8988T (cell line): ENCODE measurements at places on chromosomes 11 and 22.

- no peak for DNase-seq
Observed at GRCh38 chr11:122745111-122745510, 89.6 kb downstream of the UBASH3B start.

GRCh38 chr11:132051704-132052103 lies 681.3 kb downstream of the NTM start:
- no peak for DNase-seq

GRCh38 chr22:27454807-27455450 lies 346.6 kb downstream of the MN1 start:
- DNase-seq: no peak

DNA sequence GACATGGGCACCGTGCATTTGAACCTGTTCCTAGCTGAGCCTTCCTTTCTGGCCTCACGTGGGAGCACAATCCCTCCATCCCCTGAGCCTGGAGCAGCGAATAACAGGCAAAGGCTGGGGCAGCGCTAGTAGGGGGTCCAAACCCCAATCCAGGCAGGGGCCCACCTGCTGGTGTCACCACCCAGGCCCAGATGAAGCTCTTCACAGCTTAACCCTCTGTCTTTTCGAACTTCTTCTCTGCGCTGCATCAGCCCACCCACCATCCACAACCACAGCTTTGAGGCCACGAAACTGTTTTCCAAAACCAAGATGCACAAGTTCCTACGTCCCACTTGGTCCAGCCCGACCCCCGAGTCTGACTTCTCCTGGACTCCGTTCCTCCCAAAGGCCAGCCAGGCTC lies 11.5 kb downstream of the KCNC1 start:
- DNase-seq: no peak

DNA sequence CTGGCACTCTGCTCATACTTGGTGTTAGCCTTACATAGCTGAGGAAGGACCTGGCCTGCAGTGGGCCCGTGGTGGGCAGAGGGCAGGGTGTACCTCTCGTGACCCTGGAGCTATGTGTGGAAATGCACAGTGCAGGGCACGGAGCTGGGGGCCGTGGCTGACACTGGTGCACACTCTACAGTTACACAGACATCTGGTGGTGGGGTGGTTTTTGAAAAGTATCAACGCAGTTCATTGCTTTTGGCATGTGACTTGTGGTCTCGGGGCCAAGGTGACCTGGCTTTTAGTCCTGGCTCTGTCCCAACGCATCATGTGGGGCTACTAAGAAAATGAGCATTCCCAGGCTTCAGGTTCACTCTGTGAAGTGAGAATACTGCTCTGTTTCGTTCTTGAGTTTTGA lies 553.6 kb downstream of the NTM start:
- DNase-seq: no peak

DNA sequence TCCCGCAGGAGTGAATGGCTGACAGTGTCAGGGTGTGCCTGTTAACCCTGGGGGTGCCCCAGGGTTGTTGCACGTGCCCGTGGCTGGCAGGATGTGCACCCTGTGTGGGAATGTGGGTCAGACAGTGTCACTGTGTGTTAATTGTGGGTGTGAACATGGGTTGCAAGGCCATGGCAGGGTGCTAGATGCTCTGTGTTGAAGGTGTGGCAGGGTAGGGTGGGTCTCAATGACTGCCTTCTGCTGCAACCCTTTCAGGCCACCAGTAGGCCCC lies 8.3 kb downstream of the RIN1 start:
- DNase-seq: peak; percentile 24

DNA sequence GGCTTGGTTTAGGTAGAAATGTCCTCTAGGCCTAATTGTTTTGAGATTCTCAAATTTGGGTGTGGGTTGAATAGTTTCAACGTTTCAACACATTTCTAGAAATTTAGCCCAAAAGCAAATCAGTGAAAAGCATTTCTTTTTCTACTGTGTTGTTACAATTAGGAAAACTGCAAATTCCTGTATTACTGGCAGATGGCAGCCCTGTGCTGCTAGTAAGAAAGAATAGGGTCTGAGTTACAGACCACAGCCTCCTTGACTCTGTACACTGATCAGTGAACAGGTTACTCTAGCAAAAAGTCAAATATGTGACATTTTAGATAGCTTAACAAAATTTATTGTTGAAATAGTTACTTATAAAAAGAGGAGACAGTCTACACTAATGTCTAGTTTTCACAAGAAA lies 703.0 kb downstream of the JRKL start:
- DNase-seq: no peak

DNA sequence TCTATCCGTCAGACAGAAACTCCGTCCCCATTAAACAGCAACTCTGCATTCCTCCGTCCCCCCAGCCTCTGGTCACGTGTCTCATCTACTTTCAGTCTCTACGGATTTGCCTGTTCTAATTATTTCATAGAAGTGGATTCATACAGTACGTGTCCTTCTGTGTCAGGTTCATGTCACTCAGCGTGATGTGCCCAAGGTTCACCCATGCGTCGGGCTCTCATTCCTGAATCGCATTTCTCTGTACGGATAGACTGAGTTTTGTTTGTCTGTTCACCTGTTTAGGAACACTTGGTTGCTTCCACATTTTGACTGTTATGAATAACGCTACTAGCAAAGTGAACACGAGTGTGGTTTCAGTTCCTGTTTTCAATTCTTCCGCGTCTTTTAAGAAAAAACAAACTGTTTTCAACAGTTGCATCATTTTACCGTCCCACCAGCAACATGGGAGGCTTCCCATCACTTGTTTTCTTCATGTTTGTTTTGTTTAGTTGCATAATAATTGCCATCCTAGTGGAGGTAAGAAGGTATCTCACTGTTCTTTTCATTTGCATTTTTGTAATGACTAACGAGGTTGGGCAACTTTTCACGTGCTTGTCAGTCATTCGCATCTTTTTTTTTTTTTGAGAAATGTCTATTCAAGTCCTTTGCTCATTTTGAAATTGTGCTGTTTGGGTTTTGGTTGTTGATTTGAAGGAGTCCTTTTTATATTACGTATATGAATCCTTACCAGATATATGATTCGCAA lies 8.9 kb upstream of the NLRP6 start:
- no peak for DNase-seq

DNA sequence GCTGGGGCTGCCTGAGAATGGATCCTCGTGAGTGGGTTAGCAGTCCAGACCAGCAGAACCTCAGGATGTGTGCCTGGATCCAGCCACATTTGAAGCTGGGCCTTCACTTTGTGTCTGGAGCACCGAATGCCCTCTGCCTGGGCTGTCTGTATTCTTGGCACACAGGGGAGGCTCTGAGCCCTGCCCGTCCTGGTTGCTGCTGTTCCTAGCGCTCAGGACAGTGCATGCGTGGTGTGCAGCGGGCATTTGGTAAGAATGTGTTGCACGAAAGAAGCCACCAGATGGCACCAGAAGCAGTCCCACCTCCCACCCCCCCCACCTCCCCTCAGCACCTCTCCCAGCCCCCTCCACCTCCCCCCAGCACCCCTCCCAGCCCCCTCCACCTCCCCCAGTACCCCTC lies 4.1 kb upstream of the MAPK11 start:
- no peak for DNase-seq

GRCh38 chr11:97908354-97908753 lies 1112.4 kb upstream of the CNTN5 start:
- DNase-seq: no peak
